ENCODE measurements at places on chromosomes 1 and 21.

DNA sequence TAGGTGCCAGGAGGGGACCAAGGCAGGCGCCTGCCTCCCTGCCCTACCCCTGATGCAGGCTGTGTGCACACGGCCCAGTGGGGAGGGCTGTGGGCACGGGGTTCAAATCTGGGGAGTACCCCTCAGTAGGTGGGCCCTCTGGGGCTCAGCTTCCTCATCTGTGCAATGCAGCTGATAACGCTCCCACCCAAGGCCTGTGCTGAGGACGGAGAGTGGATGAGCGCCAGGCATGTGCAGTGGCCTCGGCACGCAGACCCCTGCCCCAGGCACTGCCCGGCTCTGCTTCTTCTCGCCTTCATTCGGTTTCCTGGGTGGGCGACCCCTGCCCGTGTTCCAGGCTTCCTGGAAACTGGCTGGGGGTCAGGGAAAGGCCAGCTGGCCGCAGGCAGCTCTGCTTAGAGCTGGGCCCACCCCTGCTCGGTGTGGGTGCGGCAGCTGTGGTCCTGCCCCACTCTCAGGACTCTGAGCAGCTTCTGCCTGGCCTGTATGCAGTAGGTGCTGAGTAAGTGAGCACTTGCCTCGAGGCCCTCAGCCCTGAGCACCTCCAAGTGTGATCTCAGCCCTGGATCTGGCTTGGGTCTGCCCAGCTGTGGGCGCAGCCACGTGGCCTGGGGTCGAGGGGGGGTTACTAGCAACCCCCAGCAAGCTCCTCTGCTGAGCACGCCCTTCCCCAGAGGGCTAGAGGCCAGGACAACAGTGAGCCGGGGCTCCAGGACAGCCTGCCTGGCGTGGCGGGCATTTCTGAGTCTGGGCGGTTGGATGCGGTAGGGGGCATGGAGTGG lies 11.9 kb upstream of the TNFRSF14 start:
- no peak for DNase-seq

GRCh38 chr21:26732432-26733221 lies 112.6 kb downstream of the ADAMTS1 start:
- DNase-seq: no peak

DNA sequence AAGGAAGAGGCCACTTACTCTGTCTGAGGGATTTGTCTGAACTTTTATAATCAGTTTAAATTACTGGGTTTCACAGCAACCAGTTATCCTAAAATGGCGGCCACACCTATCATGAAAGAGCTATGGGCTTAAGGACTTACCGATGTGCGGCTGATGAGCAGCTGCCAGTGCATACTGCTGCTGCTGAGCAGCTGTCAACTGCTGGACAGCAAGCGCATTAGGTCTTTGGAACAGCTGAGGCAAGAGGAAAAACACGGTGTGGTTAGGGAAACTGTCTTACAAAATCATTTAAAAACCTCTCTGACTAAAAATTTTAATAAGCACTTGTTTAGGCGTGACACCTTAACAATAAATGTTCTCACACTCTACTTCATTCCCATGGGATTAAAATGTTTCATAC lies 72.6 kb upstream of the SDC3 start:
- DNase-seq: no peak

DNA sequence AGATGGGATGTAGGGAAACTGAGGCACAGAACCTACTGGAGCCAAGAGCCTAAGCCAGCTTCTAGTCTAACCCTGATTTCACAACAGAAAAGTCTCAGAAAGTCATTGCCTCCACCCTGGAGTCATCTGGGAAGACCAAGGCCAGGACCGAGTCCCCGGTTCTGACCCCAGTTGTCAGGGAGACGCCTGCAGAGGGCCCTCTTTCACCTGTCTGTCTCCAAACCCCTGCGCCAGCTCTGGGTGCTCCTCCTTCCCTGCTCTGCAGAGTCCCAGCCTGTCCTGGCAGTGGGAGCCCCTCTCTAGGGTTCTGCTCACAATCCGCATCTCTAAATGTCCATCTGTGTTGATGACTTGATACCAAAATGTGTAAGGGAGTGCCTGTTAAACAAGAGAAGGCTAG lies 149.7 kb downstream of the PGBD5 start:
- DNase-seq: no peak

DNA sequence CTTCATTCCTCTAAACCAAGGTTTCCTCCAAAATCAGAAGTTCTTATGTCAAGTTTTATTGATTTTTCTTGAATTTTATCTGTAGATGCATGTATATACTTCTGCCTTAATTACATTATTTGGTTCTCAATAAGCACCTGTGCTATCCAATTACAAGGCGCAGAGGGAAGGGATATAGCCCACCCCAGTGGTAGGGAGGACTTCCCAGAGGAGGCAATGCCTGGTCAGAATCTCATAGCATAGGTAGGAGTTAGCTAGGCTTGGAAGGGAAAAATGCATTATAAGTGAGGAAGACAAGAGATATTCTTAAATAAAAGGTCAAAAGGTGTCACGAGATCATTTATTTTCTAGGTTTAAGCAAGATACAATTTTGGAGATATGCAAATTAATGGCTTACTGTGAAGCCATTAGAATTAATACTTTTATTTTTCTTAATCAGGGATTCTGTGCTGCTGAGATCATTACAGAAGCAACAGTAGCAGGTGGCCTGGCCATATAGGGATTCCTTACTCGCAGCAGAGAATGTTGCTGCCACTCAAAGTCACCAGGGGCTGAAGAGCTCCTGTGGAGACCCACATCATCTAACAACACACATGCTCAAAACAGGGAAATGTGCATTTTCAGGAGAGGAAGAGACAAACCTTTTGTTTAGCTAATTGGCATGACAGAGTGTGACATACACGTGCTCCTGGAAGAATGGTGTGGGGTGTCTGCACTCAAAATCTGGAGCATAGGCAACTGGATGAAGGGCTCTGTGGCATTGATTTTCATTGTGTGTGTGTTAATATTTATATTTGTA lies 178.3 kb downstream of the ATG4C start:
- no peak for DNase-seq

- DNase-seq: no peak
Measured at GRCh38 chr21:29256126-29256910, 42.4 kb upstream of the BACH1 start.

DNA sequence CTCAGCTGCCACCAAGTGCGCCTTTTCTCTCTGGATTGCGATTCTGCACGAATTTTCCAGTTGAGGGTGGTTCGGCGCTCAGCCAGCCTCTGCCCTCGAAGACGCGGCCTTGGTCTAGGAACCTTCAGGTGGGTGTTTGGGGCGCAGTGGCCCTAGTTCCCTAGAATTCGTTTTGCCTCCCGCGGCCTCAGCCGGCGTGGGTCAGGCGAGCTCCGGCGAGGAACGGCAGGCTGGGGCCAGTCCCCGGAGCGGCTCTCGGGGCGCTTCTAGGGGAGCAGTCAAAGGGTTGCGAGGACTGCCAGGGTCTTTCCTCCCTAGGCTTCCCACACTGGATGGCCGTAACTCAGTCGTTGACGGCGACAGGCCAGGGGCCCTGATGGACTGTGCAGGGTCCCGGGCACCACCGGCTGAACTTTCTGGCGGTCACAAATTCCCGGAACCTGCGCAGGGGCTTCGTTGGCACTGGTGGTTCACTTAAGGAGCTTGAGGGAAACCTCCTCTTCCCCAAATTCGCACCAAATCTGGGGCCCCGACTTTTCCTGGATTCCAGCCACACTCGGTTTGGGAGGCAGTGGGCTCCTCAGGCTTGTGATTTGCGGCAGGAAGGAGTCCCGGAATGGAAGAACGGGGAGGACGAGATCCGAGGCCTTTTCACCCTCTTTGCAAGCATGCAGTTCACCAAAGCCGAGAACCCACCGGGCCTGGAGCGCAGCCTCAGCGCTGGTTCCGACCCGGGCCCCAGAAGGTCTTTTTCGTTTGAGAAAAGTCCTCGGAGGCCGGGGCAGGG lies 1.2 kb downstream of the DMBX1 start:
- no peak for DNase-seq

- no peak for DNase-seq
Measured at GRCh38 chr1:40633931-40634376, 31.5 kb downstream of the RIMS3 start.

DNA sequence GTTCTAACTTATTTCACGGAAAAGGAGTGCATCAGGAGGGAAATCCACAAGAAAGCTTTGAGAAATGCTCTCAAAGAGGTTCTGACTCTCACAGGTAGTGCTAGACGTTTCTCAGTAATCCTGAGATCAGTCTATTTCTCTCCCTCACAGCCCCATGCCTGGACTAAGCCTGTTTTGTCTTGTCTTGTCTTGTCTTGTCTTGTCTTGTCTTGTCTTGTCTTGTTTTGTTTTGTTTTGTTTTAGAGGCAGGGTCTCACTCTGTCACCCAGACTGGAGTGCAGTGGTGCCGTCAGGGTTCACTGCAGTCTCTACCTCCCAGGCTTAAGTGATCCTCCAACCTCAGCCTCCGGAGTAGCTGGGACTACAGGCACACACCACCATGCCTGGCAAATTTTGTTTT lies 133.3 kb upstream of the SGIP1 start:
- DNase-seq: no peak

DNA sequence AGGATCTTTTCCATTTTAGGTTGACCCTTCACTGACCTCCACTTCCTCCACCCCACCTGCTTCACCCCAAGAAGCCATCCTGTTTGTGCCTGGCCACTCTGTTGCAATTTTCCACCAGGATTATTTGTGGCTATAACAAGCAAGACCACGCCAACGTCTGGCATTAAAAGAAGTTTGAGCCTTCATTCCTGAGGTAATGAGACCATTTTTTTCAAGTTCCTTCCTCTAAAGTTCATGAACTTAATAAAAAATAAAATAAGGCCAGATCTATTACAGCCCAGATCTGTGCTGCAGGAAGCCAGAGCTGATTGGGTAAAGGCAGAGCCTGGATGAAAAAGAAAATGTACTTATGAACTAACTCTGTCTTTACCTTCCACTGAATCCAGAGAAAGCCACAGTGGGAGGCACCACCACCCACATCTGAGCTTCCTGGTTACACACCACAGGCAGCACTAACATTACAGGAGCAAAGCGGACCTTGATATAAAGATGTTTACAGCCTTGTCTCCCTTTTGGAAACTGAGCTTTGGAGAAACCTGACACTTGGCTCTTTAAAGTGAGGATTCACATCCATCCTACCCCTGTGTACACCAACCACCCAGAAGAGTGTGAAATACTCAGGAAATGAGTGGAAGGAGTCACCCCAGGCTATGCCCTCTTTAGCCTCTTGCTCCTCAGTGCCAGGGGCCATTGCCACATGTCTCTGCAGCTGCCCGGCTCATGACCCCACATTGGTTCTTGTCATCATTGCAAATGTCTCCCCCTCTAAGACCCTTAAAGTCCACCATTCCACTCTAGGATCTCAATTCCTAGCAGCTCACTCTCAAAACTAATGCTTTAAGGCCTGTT lies 293.6 kb downstream of the PLPP3 start:
- DNase-seq: no peak

DNA sequence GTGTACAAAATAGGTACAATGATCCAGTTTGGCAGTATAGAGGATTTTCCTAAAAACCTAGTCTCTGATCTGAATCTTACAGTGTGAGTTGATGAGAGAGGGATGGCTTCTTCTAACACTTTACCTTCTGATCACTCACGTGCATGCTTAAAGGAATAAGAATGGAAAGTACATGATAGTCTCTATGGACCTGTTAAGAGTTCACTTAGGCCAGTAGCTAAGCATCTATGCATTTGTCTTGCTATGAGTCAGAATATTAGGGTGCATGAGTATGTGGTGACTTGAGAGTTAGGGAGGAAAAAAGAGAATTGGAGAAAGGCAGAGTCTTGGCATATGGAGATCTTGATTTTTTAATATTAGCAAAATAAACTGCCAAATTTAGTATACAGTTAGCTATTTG lies 206.3 kb downstream of the COL11A1 start:
- DNase-seq: no peak

DNA sequence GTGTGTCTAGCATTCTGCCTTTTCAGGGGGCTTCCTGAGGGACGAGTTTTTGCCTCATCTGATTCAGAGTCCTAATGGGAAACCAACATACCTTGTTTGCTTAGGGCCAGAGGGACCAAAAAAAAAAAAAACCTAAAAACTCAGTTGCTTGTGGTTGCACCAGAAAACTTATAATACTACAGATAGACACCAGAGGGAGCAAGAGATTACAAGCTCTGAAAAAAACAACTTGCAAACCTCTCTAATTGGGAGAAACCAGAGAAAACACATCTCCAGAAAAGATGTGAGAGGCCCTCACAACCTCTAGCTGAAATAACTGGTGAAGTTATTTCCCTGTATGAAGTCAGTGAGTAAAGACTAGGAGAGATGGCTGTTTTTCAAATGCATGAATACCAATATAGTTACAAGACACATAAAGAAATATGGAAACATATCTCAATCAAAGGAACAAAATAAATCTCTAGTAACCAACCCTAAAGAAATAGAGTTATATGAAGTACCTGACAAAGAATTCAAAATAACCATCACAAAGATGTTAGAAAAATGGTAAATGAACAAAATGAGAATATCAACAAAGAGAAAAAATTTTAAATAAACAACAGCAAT lies 233.7 kb upstream of the NFIA start:
- DNase-seq: peak; percentile 30

GRCh38 chr1:92399076-92399475 lies 87.6 kb downstream of the GFI1 start:
- no peak for DNase-seq

- DNase-seq: no peak
Measured at GRCh38 chr1:78913950-78914349, 92.6 kb downstream of the ADGRL4 start.

DNA sequence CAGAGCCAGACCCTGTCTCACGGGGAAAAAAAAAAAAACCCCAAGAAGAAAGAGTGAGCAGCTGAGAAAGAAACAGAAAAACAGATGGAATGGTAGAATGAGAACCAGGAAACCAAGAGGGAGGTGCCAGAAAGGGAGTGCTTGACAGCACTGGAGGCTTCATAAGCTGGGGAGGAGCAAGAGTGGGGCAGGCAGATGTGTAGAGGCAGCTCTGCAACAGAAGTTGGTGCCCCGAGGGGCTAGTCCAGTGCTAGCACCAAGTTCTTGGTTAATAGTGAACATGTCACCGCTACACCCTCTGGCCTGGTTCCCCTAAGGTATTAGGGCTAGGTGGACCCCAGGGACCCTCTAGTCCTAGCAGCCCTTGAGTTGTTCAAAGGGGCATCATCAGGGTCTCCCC lies 98.0 kb downstream of the TGFBR3 start:
- DNase-seq: no peak

GRCh38 chr1:42176902-42177519 lies 12.5 kb upstream of the GUCA2A start:
- DNase-seq: peak; percentile 66

GRCh38 chr1:39900662-39901463 lies 854 bp downstream of the MYCL start:
- DNase-seq: peak; percentile 100

- no peak for DNase-seq
Measured at GRCh38 chr1:14851760-14852159, 253.3 kb downstream of the KAZN start.

- no peak for DNase-seq
Measured at GRCh38 chr1:218592688-218593087, 247.6 kb downstream of the TGFB2 start.

DNA sequence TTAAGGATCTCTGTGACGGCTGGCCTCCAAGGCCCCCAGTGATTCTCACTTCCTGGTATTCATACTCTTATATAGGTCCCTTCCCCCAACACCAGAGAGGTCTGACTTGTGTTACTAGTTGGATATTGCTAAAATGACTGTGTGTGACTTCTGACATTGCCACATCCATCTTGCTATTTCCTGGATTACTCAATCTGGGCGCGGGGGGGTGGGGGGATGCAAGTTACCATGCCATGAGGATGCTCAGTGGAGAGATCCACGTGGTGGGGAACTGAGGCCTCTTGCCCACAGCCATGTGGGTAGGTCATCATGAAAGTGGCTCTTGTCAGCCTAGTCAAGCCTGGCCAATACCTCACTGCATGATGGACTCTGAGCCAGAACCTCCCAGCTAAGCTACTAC lies 117.0 kb downstream of the UBE2U start:
- DNase-seq: no peak

GRCh38 chr1:203649999-203650836 lies 23.6 kb downstream of the ATP2B4 start:
- DNase-seq: peak; percentile 46
